ENCODE measurements at places on chromosomes 5 and 9. TPM values are rescaled to one million over a fixed set of nuclear protein-coding genes. Genes with fewer than 3 reads are reported as not detected.

NUTM2F gene
- not detected for total RNA-seq

ELAVL2 gene
- 2.2 TPM for total RNA-seq

G3BP1 gene
- total RNA-seq, result 74.1 TPM

ZNF483 gene
- 2.8 TPM for total RNA-seq

NFIB gene
- 98.5 TPM for total RNA-seq

RECK gene
- total RNA-seq, result 1.5 TPM

PCDHA6 gene
- total RNA-seq, result 1.2 TPM

FRMD3 gene
- total RNA-seq, result 5.8 TPM

SEMA6A gene
- total RNA-seq, result 76.7 TPM

INSL6 gene
- total RNA-seq, result not detected

IFNA2 gene
- total RNA-seq, result not detected

POMT1 gene
- 85.8 TPM for total RNA-seq

DIPK1B gene
- total RNA-seq, result 4.1 TPM

NSG2 gene
- 4.0 TPM for total RNA-seq

CDC23 gene
- total RNA-seq, result 15.0 TPM

DPP7 gene
- 141 TPM for total RNA-seq

IGIP gene
- total RNA-seq, result 20.7 TPM

All from transverse colon (tissue), 4 donors.